Omental fat pad (tissue), 4 donors: ENCODE measurements at places on chromosomes 2 and 18.
A peak's percentile ranks its signal among the peaks of the same experiment; 100 is the strongest.

DNA sequence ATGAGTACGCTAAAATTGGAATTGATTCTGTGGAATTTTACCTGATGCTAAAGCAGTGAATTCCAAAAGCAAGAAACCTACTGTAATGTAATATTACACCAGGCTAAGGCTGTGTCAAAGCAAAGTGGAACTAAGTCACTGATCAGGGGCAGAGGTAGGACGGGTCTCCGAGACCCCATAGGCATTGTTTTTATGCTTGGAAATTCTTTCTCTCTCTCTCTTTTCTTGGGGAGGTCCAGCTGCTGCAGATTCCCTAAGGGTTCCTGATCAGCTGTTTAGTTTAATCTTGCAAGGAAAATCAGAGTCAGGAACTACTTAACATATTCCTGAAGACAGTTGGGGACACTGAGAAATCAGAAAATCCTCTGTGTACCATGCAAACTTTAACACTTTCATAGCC, 220.2 kb downstream of the SRBD1 start:
- DNase-seq = no peak

GRCh38 chr2:82494739-82495138, 1964.3 kb downstream of the SUCLG1 start:
- DNase-seq = no peak

DNA sequence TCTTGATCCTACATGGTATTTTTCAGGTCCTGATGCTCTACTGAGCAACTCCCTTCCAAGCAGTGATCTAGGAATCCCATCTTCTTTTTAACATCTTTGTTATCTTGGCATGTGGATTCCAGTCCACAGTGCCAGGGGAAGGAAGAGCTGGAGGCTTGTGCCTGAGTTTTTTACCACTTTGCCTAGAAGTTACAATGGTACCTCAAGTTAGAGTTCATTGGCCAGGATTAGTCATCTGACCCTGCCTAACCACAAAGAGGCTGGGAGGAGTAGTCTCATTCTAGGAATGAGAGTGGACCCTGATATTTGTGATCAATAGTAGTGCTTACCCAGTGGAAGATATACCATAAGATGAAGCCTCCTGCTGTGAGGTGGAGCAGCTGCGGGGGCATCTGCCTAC, 109.3 kb downstream of the ADCYAP1 start:
- DNase-seq = no peak

DNA sequence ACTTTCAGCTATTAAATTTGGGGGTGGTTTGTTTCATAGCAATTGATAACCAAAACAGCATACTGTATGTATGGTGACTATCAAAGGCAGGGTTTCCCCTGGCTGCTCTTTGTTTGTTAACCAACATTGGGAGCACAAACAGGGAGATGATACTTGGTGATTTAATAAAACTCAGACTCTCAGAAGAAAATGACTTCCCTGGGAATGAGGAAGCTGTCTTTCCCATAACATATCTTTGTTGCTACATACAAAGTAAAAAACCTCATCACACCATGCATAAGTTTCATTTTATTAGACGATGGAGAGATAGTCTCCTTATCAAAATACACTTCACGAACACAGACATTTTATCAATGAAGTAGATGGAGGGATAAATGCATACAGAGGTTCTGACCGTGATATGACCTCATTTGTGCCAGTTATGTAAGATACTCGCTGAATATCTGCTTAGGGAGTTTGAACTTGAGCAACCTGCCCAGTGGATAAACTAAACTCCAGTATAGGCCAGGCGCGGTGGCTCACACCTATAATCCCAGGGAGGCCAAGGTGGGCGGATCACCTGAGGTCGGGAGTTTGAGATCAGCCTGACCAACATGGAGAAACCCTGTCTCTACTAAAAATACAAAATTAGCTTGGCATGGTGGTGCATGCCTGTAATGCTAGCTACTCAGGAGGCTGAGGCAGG, 3.8 kb upstream of the NFE2L2 start:
- DNase-seq = no peak

GRCh38 chr2:105140240-105140568, 101.3 kb upstream of the GPR45 start:
- DNase-seq = no peak

DNA sequence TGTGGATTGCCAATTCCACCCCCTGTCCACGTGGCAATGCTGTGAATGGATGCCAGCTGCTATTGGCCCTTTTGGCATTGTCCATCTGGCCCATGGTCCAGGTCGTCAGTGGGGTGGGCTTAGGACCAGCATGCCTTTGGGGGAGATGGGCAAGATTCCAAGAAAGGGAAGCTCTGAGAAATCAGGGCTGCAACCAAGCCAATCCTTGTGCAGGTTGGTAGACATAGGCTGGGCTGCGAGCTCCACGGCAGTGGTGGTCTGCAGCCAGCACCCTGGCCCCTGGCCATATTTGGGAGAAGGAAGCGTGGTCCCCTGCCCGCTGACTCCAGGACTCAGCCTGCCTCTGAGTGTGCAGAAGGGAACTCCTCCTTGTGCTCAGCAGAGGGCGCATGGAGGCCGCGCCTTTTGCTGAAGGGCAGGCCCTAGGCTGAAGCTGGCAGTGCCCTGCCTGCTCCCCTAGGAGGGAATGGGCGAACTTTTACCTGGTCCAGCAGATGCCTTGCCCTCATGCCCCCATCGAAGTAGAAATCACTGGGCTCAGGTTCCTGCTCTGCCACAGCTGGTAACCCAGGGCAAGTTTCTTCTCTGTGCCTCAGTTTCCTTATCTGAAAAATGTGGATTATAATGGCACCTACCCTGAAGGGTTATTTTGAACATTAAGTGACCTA, 5.4 kb downstream of the SPR start:
- no peak for DNase-seq

GRCh38 chr2:58336416-58336815, 95.3 kb upstream of the FANCL start:
- DNase-seq = no peak

DNA sequence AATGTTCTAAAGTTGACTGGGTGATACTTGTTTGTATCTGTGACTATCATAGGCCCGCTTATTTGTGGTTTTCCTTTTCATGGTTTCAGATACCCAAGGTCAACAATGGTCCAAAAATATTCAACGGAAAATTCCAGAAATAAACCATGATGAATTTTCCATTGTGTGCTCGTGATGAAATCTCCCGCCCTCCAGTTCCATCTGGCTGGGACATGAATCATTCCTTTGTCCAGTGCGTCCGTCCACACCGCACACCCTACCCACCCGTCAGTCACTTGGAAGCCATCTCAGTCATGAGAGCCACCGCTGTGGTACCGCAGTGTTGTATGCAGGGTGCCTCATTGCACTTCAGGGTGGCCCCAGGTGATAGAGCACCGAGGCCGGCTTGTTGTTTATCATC, 268.2 kb upstream of the PXDN start:
- DNase-seq = no peak

GRCh38 chr2:171813126-171813525, 80.9 kb downstream of the SLC25A12 start:
- no peak for DNase-seq

DNA sequence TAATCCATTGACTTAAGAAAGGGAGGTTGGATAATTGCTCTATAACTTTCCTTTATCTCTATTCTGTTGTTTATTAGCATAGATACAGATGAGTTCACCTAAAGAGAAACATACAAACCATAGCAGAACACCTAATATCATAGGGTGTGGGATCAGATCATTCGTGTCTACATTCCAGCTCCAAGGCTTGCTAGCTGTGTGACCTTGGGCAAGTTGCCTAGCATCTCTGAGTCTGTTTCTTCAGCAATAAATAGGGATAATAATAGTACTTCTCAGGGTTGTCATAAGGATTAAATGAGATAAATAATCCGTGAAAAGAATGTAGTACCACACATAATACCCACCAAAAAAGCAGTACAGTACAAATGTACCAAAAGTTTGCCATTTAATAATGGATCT, 126.2 kb downstream of the PLB1 start:
- DNase-seq = no peak

DNA sequence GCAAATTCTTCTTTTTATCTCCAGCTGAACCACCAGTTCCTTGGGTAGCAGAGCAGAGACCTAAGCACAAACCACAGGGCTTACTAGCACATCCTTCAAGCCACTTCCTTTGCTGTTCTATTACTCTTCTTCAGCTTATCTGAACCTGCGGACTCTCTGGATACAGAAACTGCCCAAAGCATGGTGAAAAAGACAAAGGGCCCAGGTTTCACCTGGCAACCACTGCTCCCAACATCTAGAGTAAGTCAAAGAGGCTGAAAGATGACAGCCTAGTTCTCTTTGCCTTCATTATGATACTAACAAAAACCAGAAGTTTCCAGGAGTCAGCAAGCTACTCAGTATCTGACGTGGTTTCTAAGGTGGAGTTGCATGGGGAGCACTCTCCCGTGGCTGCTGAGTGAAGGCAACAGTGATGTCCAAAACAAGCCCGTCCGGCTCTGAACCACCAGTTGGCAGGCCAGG, 43.4 kb downstream of the KANSL3 start:
- no peak for DNase-seq

- no peak for DNase-seq
Observed at GRCh38 chr2:96320728-96321622, 4.1 kb upstream of the ITPRIPL1 start.

- no peak for DNase-seq
Observed at GRCh38 chr2:124138076-124138475, 113.0 kb downstream of the CNTNAP5 start.

- no peak for DNase-seq
Observed at GRCh38 chr2:62641410-62641843, 64.1 kb upstream of the EHBP1 start.

GRCh38 chr2:64914247-64914646, 75.0 kb upstream of the SLC1A4 start:
- no peak for DNase-seq

GRCh38 chr2:10036095-10036884, 7.1 kb upstream of the KLF11 start:
- DNase-seq = peak; percentile 69
